ENCODE measurements at places on chromosomes 13 and 19. TPM values are rescaled to one million over a fixed set of nuclear protein-coding genes. Genes with fewer than 3 reads are reported as not detected.

DNA sequence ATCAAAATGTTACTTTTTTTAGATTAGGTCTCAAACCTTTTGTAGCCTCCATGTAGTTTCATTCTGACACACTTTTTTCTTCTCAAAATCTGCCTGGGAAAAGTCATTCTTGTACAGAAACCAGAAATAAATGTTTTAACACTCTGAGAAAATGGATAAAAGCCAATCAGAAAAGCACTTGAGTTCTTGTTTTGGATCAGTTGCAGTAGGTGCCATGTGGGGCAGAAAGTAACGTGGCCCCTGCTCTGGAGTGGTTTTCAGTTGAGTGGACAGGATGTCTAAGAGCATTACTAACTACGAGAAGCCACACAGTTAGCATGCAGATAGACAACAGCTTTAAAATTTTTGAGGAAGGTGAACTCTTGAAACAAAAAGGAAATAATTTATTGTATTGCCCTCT lies 19.1 kb downstream of the GPR183 start:
- DNase-seq: no peak

DNA sequence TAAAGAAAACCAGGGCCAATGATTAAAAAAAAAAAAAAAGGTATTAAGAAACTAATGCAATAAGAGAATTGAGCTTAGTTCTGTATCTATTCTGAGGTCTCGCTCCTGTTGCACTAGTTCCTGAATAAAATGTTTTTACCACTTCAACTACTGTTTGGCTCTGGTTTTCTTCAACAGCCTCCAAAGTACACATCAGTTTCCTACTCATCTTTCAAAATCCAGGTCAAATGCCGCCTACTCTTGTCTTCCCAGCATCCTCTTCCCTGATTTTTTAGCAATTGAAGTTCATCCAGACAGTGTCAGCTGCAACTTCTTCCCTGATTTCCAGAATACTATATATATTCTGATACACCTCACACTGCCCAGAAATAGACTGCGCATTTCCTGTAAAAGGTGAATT lies 1.4 kb upstream of the RCBTB1 start:
- DNase-seq: no peak

DNA sequence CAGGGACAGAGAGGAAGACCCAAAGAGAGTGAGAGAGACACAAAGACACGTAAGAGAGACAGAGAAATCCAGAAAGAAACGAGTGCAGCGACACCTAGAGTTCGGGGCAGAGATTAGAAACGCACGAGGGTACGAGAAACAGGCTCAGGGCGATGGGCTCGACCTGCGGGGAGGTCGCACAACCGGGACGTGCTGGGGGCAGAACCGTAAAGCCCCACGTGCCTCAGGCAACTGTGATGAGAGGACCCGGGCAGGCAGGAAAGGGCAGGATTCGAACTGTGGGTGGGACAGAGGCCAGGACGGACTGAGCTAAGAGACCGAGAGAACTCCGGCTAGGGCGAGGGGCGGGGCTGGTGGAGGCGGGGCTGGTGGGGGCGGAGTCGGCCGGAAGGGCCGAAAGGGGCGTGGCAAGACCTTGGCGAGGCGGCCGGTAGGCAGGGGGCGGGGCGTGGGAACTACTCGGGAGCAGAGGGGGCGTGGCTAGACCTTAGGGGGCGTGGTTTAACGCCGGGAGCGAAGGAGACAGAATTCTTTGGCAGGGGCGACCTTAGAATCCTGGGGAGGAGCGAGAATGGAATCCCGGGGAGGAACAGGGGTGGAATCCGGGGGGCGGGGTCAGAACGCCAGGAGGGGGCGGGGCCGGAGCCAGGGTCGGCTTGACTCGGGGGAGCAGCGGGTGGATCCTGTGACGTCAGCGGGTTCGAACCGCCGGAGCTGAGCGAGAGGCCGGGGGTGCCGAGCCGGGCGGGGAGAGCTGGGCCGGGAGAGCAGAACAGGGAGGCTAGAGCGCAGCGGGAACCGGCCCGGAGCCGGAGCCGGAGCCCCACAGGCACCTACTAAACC lies at the start of gene NECTIN2:
TSS of gene NECTIN2 (plus strand) at position 686 of the 843 bp plus-strand sequence. CDS start 229 bp downstream, outside the sequence.
- DNase-seq: peak; percentile 97

GRCh38 chr13:75049735-75050335 lies 432.1 kb downstream of the TBC1D4 start:
- DNase-seq: no peak

- DNase-seq: no peak
These were observed 378.0 kb downstream of the TBC1D4 start for GRCh38 chr13:75103976-75104375.

DNA sequence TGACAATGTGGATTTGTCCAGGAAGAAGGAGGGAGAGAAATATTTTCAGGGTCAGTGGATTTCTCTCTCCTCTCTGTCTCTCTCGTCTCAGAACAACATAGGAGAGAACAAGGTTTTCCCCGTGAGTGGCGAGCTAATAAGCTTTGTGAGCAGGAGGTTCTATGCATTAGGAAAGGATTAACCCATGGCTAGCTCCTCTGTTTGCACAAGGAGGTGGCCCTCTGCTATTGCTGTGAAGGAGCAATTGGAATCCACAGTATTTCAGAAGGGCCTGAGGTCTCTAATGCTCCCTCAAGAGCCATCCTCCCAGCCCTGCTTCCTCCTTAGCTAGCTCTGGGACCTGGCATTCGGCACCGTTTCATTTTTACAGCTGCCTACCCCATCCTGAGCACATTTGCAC lies 288.9 kb upstream of the MAB21L1 start:
- DNase-seq: no peak

GRCh38 chr19:34314437-34315313 lies 50.3 kb upstream of the GPI start:
- DNase-seq: no peak

DNA sequence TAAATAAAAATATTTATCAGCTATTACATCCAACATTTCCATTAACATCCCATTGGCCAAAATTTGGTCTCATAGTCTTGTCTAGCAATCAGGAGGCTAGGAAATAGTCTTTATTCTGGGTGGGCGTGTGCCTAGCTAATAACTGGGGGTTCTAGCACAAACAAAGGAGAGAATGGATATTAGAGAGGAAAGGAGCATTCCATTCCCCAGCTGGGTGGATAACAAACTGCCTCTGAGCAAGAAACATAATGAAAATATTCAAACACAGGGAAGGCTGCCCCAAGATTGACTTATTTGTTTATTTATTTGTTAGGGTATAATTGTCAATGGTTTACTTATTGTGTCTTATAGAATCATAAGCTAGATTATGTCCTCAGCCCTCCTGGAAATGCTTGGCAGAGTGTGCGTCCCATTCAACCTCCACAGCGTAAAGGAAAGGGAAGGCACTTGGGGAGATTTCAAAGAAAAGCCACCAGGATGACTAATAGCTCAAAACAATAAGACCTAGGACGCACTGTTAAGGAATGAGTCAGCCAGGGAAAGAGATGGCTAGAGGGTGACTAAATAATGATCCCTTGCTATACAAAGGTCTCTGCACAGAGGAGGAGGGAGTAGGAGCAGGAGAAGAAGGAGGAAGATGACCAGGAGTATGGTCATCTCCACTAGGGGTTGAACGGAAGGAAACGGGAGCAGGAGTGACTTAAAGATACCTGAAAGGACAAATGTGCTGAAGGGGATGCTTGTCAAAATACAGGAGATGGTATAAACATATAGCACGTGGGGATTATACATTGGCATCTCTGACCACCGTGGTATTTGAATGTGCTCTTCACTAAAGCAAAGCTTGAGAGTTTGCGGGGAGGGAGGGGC lies 23.5 kb upstream of the USP12 start:
- peak; percentile 92 for DNase-seq

DNA sequence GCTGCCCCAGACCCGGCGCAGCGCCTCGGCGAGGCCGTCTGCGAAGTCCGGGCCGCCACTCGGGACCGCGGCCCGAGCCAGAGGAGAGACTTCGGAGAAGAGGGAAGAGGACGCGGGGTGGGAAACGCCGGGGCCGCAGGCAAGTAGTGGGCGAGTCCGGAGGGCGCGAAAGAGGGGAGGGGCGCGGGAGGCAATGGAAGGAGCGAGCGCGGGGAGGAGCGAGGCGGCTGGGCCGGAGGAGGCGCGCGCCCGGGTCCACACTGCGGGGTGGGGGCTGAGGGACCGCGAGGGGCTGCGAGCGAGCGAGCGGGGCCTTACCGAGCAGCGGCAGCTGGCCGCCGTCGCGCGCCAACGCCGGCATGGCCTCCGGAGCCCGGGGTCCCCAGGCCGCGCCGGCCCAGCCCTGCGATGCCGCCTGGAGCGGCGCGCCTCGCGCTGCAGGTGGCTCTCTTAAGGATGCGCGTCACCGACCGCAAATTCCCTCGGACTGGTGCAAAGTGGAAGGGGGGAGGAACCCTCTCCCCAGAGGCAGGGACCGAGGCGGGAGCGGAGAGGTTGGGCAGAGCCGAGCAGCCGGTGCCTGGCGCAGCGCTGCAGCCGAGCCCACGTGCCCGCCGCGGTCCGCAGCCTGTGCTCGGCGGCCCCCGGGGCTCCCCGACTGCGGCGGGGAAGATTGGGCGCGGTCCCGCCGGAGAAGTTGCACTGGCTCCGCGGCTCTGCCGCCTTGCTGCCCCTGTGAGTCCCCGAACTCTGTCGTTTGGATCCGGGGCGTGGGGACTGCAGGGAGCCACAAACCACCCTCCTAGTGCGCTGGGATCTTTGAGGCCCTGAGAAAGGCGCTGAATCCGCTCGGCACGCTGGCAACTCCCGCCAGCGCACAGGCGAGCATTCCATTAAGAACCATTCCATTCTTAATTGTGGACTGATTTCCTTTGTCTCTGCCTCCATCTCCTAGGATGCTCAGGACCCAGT lies at the start of gene FLT3:
TSS of gene FLT3 (minus strand) at position 427 of the 972 bp plus-strand sequence. CDS start at position 361, 66 bp downstream.
- no peak for DNase-seq

DNA sequence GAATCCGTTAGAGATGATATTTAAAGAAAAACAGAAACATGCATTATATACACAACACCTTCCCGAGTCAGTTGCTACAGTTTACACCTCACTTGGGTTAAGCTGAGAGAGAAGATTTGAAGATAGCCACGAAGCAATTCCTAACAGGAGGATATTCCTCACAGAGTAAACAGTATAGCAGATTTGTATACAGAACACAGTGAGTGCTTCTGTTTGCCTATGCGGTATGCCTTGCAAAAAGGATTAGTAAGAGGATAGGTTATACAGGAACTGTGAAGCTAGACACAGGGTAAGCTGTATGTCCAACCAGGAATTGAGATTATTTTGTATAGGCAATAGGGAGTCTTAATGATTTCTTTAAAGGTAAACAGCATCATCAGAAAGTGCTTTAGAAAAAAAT lies 471.8 kb downstream of the LIG4 start:
- no peak for DNase-seq

DNA sequence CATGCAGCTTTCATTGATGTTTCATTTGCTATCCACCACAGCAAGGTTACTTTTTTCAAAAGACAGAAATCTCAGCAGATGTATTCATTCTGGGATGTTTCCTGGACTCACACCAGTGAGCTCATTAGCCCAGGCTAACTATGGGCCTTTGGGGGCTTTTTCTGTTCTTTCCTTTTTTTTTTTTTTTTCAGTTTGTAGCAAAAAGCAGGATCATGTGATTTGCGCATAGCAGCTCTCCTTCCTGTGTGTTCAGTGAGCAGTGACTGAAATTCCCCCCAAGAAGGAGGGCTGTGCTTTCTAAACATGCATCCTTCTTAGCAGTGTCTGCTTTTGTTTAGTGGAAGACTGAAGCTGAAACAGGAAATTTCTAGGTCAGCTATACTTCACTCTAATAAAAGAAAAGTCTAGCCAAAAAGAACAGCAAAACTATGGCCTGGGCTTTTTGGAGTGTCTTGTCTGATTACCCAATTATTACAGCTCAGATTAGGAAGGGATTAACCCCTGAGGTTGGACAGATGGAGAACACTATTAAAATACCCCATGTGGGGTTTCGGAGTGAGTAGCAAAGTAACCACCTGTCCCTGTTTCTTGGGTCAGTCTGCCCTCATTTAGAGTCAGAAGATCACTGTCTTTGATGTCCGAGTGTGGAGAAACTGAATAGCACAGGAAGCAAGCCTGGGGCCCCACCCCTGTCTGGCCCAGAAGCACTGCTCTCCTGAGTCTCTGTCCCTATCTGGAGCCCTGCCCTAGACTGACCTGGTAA lies 8.9 kb upstream of the AMER2 start:
- DNase-seq: no peak

DNA sequence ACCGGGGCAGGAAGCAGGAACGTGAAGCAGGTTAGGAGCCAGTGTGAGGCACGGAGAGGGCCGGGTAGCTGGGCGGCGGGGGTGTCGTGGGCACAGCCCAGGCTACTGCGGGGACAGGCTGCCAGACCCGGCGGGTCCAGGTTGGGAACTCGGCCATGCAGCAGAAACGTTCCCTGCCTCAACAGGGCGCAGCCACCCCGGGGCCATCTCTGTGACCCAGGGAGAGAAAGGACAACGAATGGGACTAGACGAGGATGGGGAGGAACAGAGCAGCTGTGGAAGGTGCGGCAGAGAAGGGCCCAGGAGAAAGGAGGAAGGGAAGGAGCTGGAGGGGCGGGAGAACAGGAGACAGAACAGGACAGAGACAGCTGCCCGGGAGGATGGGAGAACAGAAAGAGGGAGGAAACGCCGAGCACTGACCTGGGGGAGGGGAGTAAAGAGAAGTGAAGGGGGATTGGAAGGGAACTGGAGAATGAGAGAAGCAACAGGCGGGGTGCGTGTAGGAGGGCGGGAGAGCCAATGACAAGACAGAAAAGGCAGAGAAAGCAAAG lies 12.9 kb upstream of the GARIN5A start:
- DNase-seq: no peak

DNA sequence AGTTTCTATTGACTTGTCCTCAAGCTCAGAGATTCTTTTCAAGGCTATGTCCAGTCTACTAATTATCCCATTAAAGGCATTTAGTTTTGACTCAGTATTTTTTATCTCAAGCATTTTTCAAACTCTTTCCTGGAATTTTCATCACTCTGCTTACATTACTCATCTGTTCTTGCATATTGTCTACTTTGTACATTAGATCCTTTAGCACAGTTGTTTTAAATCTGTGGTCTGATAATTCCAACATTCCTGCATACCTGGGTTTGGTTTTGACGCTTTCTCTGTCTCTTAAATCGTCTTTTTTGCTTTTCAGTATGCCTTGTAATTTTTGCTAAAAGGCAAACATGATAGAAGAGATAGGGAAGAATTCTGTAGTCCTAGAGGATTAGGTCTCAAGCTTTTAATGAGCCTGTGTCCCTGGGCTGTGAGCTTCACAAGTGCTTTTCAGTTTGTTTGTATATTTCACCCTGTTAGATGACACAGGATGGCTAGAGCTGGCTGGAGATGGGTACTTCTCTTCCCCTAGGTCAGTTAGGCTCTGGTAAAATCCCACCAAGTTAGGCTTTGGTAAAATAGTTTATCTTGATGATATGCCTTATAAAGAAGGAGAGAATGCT lies 46.1 kb upstream of the GPC6 start:
- no peak for DNase-seq

GRCh38 chr13:102584434-102584833 lies 12.4 kb upstream of the TPP2 start:
- DNase-seq: no peak

The SIAH3 gene
- not detected for total RNA-seq

The PRKCG gene
- total RNA-seq: not detected

The ZNF345 gene
- total RNA-seq: 1.7 TPM

The URAD gene
- total RNA-seq: not detected

The NEK5 gene
- not detected for total RNA-seq

The ZNF224 gene
- total RNA-seq: 8.5 TPM

The CCDC70 gene
- total RNA-seq: not detected

The IZUMO2 gene
- not detected for total RNA-seq

The PRDX2 gene
- total RNA-seq: 268 TPM

The KLK3 gene
- total RNA-seq: not detected

Measured in HFFc6 (cell line).